ENCODE measurements at places on chromosomes 13 and 19.

DNA sequence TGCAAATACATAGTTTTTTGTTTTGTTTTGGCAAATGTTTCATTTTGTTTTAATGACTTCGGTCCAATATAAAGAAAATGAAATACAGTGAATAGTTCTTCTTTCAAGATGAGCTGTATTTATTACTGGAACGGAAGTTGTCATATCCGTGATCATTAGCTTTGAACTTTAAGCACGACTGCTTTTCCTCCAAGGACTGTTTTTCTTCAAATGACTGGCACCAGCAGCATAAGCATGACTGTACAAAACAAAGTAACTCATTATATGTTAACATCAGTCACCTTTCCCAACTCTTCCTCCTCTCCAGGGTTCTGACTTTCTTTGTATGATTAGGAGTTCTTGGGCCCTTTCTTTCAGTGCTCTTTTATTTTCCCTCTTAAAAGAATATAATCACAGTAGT, 20.5 kb downstream of the EDNRB start:
- peak; percentile 12 for DNase-seq

- no peak for DNase-seq
These were observed 47.1 kb upstream of the MBNL2 start for GRCh38 chr13:97175041-97175440.

- no peak for DNase-seq
These were observed 17.9 kb downstream of the ZSWIM4 start for GRCh38 chr19:13813147-13813546.

DNA sequence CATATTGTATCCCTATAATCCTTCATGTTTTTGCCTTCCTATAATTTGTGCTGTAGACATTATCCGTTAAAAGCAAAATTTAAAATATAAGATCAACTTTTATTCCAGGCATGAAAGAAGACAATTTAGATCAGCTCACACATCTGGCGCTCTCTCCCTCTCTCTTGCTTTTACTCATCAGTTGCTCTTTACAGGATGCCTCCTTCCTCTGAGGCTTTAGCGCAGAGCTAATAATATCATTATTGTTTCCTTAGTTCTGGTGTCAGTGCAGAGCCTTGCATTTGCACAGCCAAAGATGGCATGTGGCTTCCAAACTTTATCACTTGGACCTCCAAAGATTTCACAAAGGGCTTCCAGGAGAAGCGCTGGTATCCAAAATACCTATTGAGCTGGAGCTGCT, 295.1 kb downstream of the FGF9 start:
- DNase-seq = no peak

DNA sequence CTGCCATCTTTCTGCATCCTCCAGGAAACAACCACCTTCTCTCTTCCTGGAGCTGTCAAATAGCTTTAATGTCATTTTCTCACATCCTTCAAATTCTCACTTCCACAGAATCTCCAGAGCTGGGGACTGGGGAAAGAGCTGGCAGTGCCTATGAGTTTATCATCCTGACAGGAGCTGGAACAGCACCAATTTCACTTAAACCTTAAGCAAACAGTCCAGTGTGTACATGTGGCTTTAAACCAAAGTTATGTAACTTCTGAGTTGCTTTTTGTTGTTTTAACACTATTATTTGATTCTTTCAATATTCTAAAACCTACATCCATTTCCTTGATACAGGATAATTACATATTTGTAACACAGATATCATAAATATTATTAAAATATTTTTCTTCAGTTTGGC, 331.5 kb upstream of the ARGLU1 start:
- DNase-seq = no peak

DNA sequence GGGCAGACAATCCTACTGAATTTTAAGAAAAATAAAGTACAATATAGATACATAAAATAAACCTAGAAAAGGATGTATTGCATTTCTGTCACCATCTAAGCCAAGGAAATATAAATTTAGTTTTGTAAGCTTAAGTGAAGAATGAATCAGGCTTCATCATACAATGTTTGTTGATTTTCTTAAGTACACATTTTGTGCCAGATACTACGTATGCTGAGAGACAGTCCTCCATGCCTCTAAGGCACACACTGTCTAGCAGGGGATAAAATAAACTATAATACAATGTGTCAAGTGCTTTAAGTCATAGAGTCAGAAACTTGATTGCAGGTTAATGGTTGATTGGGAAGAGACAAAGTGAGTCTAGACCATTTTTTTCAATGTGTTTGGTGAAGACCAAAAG, 465.7 kb downstream of the TBC1D4 start:
- no peak for DNase-seq

- DNase-seq = peak; percentile 71
These were observed at the start of gene TPM4 for GRCh38 chr19:16076154-16076957. Gene TPM4, plus strand, starts transcription at chr19:16076495. Its CDS starts 71 bp downstream, at chr19:16076566.

DNA sequence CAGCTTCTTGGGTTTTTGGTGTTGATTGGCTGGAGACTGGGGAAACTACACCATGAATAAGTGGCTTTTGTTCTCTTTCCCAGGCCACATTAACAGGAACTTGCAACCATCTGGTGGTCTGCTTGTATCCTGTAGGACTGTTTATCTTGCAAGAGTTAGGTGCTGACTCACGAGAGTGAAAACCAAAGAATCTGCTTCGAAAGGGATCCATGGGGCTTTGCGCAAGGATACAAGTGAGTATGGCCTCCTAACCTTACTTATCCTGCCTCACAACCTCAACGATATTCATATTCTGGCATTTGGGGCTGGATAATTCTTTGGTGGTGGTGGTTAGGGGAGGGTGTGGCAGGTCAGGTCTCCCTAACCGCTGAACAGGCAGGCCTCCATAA, 4.7 kb upstream of the SIGLECL1 start:
- peak; percentile 39 for DNase-seq

DNA sequence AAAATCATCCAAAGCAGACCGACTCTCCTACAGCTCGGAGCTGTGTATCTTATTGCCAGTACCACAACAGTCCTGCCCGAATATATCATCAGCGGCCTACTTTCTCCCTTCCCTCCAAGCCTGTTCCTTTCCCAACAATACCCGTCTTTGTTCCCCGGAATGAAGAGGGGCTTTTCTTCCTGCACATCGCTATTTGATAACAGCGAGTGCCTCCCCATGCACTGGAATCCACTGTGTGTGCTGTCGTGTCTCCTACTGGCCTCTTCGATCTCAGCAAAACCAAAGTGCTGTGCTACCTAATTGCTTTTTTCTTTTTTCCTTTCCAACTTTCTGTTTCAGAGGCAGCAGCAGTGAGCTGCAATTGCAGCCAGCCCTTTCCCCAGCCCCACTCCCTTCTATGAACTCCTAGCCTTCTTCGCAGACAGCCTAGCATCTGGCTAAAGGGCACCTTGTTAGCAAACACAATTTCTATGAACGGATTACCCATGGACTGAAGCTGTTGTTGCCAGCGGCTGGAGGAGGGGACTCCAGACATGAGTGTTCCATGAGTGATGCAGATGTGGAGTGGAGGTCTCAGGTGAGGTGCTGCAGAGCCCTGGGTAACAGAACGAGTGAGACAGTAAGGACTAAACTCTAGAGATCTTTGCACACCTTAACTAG, 43.4 kb downstream of the EFNB2 start:
- DNase-seq = no peak

DNA sequence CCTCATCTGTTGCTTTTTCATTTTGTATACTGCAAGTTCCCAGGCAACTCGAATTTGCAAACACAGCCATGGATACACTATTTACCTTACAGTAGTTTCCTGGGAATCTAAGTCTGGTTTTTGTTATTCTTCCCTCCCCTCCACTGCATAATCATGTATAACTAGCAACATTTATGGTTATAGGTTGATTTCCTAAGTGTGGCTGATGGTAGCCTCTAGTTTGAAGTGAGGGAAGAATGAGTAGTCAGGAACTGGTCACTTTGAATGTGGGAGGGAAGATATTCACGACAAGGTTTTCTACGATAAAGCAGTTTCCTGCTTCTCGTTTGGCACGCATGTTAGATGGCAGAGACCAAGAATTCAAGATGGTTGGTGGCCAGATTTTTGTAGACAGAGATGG, at the start of gene KCNRG:
TSS of gene KCNRG (plus strand) at position 187 of the 400 bp plus-strand sequence. CDS start at position 237, 50 bp downstream.
- peak; percentile 4 for DNase-seq

- DNase-seq = no peak
These were observed 13.2 kb downstream of the PRR36 start for GRCh38 chr19:7860714-7861618.

DNA sequence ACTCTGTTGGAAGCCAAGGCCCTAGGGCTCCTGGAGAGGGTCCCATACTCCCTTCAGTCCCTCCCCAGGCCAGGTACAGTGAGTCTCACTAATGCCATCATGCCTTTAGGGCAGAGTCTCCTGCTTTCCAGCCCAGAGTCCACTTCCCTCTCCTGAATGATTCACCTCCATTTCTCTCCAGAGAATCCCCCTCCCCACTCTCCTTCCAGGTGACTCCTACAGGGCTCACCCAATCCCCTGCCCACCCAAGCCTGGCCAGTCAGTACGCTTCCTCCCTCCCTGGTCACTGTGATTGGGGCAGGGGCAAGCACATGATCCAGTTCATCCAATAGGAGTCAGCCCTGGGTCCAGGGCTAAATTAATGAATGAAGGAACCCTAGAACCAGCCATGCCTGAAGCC, 35.0 kb upstream of the PNMA8B start:
- DNase-seq = peak; percentile 2

DNA sequence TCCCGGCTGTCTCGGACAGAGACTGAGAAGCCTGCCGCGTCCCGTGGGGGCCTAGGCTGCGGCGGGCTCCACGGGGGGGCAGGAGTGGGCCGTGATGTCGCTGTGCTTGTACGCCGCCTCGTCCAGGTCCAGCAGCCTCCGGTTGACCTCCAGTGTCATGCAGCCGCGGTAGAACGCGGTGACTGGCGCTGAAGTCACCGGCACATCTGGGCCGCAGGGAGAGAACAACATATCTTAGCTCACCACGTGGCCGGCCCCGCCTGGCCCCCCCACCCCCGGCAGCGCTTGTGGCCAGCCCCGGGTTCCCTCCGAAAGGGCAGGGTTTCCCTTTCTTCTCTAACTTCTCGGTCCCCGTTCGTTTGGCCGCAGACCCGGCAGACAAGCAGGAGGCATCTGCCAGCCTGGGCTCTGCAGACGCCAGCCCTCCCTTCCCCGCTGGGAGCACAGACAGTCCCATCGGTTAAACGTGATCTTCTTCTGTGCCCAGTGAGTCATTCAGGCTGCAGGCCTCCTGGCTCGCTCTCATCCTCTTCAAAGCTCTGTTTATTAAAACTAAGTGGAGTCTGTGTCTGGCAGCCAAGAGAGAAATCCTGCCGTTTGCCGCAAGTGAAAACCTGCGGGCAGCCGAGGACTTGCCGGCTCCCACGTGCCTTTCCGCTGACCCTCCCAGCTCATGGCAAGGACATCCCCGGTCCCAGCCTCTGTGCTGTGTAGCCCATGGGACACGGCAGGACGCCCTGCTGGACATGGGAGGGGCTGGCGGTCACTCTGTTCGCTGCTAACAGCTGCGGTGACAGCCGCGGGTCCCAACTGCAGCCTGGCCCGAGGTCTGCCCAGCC, 42.8 kb downstream of the GAS6 start:
- peak; percentile 92 for DNase-seq
